NCI-H774 (cell line): ENCODE measurements at places on chromosomes 6 and 20.

GRCh38 chr6:17494177-17494576 is 100.8 kb downstream of the CAP2 start:
- DNase-seq: no peak

DNA sequence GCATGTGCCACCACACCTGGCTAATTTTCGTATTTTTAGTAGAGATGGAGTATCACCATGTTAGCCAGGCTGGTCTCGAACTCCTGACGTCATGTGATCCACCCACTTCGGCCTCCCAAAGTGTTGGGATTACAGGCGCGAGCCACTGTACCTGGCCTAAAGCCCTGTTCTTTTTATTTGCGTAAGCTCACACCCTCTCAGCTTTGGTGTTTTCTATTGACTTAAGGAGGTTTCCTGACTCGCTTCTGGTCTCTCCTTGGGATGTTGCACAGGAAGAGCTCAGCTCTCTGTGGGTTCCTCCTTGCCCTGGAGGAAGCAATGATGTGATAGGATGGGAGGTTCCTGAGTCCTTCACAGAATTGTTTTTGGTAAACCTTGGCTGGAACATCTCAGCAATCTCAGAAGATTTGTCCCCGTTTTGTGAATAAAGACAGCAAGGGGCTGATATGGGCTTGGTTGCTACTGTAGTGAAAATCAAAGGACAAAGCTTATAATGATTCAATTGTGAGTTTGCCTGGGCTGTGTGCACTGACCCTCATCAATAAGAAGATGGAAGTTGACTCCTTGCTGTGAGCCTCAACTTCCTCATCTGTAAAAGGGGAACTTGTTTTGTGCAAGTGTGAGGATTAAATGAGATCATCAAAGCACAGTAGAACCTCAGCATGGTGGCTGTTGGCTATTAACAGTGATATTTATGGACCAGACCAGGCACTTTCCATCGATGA is 27.0 kb downstream of the TOX2 start:
- no peak for DNase-seq

GRCh38 chr6:166515072-166515810 is 71.2 kb downstream of the RAMACL start:
- DNase-seq: no peak

- DNase-seq: no peak
Observed at GRCh38 chr6:55713436-55713835, 134.4 kb upstream of the HMGCLL1 start.

DNA sequence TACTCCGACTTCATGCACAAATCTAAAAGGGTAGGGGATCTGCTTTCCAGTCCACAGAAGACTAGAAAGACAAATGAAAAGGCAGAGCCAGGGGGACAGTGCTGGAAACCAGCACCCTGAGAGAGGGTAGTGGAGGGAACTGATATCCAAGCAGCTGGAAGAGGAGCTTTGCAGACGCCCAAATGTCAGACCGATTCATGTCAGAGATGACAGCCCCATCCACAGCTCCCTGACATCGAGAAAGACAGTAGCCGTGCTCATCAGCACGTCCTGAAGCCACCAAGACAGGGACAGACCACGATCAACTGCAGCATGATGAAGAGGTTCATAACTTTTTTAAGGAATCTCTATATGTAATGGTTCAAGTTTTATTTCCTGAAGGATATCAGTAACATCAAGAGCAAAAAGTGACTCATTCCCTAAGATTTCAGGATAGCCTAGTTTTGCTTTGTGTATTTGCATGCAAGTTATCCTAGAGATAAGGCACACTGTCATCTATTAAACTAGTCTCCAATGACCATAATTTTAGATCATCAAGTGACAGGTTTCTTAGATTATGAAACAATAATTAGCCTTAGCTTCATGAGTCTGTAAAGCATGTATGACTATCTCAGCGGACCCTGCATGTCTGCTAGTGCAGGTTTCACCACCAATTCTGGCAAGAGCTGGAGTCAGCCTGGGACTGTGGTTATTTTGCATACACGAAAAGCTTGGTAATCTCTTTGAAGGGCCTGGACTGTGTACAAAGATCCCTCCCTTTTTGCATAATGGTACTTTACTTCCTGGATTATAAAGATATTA is 43.0 kb downstream of the PRDM1 start:
- DNase-seq: no peak

DNA sequence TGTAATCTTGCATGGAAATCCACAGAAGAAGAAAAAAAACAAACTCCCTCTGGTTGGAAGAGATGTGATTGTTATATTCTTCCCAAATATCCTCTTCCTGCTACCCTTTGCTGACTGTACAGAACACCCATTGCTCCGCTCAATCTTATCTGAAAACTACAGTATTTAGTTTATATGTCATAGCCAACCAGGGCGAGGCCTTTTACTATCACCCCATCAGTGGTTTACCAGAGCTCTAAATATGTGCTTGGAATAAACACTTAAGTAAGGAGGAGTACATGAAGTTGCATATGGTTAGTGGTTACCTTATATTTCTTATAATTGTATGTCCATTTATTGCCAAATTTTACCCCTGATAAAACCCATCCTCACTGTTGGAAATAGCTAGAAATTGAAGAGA is 12.2 kb downstream of the PRL start:
- DNase-seq: no peak

- no peak for DNase-seq
Observed at GRCh38 chr6:167329014-167329413, 4.1 kb downstream of the TTLL2 start.

DNA sequence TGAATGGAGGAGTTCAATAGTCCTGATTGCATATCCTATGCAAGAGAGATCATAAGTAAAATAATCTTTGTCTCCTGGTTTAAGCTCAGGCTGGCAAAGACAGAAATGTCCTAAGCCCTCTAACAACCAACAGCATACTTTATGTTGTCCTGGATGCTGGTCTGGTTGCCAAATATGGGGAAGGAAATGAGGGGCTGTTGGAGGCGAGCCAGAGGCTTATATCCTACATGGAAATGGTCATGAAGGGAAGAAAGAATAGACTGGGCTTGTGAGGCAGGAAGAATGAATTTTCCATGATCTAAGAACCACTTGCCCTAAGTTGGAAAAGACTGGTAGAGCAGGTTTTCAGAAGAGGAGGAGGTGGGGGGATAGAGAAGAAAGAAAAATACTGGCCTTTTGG is 237.1 kb downstream of the SMOC2 start:
- DNase-seq: no peak

GRCh38 chr20:44056010-44056698 is 130.8 kb downstream of the JPH2 start:
- no peak for DNase-seq

DNA sequence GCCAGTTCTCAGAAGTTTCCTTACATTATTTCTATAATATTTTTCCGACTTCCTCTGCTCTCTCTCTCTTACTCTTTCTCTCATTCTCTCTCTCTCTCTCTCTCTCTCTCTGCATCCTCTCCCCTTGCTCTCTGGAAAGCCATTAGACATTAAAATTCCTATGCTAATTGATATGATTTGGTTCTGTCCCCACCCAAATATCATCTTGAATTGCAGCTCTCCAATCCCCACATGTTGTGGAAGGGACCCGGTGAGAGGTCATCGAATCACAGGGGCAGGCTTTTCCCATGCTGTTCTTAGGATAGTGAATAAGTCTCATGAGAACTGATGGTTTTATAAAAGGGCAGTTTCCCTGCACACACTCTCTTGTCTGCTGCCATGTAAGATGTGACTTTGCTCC is 74.1 kb downstream of the ADAT2 start:
- no peak for DNase-seq

DNA sequence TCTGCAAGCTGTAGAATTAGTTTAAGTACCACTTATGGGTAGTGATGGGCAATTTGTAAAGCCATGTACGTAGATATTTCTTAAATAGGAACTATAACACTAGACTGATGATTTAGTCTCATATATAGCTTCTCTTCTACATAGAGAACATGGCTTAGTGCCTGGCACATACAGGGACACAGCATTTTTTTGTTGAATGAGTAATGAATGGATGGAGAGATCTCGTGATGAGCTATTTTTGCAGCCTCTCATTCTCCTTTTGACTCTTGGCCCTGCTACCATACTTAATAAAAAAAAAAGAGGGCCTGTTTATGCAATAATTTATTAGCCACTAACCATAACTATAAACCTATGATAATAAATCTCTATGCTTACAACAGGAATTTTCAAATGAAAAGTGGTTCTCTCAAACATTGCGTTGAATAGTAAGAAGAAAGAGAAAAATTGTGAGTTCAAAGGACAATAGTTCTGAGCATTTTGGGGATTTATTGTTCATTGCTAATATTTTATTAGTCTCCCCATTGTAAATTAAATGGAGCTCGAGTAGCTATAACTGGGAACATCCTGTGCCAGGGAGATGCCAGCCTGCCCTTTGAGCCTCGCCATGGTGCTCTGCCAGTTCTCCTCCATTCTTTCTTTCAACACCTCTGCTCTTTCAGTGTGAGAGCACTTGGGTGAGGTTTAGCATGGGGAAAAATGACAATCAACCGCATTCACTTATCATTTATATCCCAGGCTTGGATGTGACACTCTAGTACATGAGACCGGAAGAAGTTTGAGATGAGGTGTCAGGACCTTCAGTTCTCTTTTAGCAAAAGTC is 14.7 kb upstream of the RCAN2 start:
- DNase-seq: no peak

DNA sequence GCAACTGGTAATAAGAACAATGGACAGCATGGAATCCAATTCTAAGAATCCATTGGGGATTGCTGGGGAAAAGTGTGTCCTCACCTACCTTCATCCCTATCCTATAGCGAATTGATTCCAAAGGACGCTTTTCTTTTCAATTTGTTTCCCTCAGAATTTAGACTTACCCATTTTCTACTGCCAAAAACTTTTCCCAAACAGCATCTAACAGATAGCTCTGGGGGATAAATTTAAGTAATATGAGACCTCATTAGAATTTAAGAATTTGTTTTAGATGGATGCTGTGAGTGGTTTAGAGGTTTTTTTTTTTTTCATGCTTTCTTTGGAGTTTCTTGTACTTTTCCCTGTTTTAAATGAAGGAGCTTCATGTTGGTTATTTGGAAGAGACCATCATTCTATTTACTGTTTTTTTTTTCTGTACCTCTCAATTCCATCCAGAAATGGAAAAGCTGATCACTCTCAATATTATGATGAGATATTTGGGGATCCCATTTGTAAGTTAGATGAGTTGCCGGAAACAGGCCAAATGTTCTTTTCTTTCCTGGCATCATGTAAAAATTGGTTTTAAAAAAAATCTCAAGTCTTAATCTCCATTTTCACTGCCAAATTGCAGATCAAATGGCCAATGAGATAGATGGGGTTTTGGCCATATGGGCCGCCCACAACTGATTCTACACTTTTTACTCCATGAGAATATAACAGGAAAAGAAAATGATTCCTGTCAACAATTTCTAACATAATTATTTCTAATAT is 105.7 kb downstream of the BCAS1 start:
- DNase-seq: no peak

DNA sequence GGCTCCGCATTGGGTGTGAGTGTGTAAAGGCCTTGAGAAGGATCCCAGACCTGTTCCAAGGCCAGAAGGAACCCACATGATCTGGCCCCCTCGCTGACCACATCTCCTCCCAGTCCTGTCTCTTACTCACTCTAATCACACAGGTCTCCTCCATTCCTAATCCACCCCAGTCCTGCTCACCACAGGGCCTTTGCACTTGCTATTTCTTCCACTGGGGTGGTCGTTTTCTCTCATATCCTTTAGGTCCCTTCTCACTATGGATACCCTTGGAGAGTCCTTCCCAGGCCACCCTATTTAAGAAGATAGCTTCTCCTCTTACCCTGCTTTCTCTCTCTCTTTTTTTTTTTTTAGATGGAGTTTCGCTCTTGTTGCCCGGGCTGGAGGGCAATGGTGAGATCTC is 65.7 kb downstream of the CD40 start:
- DNase-seq: no peak

DNA sequence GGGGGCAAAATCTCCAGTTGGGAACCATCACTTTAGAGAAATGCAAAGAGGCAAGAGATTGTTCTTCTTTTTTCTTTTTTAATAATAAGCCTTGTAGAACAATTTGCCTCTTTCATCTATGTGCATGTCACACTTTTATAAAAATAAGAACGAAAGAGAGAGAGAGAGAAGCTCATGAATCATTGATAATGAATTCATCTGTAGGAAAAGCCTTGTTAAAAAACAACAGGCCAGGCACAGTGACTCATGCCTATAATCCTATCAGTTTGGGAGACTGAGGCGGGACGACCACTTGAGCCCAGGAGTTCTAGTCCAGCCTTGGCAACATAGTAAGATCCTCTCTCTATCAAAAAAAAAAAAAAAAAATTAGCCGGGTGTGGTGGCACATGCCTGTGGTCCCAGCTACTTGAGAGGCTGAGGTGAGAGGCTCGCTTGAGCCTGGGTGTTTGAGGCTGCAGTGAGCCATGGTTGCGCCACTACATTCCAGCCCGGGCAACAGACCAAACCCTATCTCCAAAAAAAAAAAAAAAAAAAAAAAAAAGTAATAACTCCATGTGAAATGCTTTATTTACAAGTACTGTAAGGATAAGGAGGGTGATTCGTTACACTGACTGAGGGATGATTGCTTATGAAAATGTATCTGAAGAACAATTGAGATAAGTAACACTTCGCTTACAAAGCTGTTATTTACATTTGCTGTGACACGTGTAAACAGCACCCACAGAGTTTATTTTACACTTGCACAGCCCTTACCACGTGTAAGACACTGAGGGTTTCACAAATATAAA is 6.0 kb downstream of the CCN5 start:
- no peak for DNase-seq

DNA sequence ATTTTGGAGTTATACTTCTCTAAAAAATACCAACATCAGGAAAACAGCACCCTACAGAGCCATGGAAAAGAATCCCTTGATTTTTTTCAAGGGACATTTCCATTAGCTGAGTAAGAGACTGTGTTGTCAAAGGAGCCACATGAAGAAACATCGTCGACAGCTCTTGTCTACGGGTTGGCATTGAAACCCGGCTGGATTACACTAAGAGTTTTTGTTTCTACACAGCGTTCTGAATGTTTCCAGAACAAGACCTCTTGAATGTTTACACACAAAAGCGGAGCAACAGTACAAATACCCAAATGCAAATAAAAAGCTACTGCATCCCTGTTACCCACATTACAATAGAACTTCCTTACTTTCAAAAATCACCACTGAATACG is 2.4 kb upstream of the MYLK4 start:
- peak; percentile 12 for DNase-seq

DNA sequence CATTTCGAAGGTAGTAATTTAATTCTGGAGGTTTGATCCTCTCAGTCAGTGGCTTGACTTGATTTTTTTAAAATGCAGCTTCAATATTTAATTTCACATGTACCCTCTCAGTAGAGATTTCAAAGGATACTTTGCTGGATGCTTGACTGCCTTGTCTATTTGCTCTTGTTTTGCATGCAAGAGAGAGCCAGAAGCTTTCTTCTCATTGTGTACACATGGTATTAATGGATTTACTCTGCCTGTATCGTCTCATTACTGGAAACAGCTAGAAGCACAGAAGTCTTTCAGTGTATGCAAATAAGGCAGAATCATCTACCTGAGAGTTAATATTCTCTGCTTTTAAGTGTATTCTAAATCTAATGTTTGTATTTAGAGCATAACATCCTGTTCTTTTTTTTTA is 84.3 kb upstream of the FOXO3 start:
- peak; percentile 87 for DNase-seq

- no peak for DNase-seq
Observed at GRCh38 chr6:164882236-164882635, 427.2 kb downstream of the C6orf118 start.
